ENCODE measurements at places on chromosomes 7 and 10.

- no peak for DNase-seq
These were observed 1.8 kb upstream of the PFKFB3 start for GRCh38 chr10:6200734-6201515.

GRCh38 chr7:40516376-40516775, 381.6 kb downstream of the SUGCT start:
- no peak for DNase-seq

- DNase-seq: no peak
These were observed 43.3 kb upstream of the SLC26A3 start for GRCh38 chr7:107846324-107846723.

DNA sequence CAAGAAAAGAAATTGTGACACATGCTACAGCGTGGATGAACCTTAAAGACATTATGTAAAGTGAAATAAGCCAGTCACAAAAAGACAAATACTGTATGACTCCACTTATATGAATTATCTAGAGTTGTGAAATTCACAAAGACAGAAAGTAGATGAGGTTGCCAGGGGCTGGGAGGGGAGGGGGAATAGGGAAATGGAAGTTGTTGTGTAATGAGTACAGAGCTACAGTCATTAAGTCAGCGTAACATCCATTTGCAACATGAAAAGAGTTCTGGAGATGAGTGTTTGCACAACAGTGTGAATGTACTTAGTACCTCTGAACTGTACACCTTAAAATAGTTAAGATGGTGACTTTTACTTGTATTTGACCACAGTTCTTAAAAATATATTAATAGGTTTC, 112.1 kb upstream of the CDK1 start:
- DNase-seq: no peak

GRCh38 chr10:33965795-33966581, 631.5 kb upstream of the NRP1 start:
- DNase-seq: no peak

- no peak for DNase-seq
These were observed 30.4 kb downstream of the RAMP3 start for GRCh38 chr7:45187946-45188411.

DNA sequence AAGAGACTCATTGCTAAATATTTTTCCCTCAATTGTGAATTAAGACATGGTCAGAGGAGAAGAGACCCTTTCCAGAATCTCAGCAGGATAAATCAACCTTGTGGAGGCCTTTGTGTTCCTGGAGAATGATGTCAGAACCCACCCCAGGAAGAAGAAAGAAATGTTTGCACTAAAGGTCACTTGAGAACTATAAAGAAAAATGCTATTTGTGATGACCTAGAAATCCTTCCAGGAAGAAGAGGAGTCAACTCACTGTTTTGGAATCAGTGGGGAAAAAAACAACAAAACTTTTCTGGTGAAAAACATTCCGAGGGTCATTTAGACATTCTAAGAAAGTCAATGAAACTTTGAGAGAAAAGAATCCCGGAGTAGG, 129.1 kb upstream of the ANKRD1 start:
- no peak for DNase-seq

Measured in NCI-H1694 (cell line).